CD4-positive, alpha-beta T cell treated with Interleukin-10 for 1 hour (primary cell): ENCODE measurements at places on chromosomes 11 and 22.

- no peak for DNase-seq
These were observed 4.3 kb downstream of the ARHGEF12 start for GRCh38 chr11:120340529-120340928.

GRCh38 chr11:122656631-122657101 is 1.1 kb downstream of the UBASH3B start:
- DNase-seq, result peak; percentile 44

GRCh38 chr11:68549789-68550484 is 89.4 kb downstream of the PPP6R3 start:
- DNase-seq, result no peak

- no peak for DNase-seq
These were observed at the start of the genes NLRP14 and ZNF214 for GRCh38 chr11:7020183-7020917. NLRP14 (plus strand) TSS chr11:7020479; CDS start chr11:7038587, 18,108 bp downstream. ZNF214 (minus strand) TSS chr11:7020346; CDS start chr11:7002835, 17,511 bp downstream.

- DNase-seq, result no peak
These were observed 121.1 kb downstream of the PAX6 start for GRCh38 chr11:31690041-31690440.

DNA sequence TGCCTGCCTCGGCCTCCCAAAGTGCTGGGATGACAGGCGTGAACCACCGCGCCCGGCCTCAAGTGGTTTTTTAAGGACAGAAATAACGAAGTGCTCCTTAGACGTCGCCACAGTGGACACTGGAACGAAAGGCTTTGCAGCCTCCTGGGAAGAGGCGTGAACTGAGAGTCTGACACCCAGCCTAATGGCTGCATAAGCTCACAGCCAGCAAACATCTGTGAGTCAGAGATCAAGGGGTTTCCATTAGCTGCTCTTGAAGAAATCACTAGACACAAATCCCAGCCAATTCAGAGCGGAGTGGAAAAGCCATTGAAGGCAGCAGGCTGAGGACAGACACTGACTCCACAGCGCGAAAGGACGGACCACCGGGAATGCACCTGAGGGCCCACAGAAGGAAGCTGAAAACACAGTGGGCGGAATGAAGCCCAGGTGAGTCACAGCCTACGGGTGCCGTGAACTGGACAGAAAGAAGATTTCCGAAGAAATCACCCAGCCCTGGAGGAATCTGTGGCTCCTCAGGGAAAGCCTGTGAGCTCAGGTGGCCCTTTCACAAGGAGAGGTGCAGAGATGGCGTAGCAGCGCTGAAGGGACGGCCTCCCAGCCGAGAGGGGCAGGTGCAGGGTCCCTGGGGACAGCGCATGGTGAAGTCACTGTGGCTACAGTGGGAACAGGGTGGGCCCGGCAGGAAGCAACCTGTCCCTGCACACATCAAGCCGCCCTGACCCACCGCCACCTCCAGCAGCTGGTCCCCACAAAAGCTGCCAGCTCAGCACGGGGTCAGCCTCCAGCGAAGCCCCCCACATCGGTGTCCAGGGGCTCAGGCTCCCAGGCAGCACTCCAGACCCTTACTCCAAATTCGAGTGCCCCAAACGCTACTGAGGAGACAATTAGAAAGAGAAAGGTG is 11.6 kb downstream of the LMNTD2 start:
- no peak for DNase-seq

DNA sequence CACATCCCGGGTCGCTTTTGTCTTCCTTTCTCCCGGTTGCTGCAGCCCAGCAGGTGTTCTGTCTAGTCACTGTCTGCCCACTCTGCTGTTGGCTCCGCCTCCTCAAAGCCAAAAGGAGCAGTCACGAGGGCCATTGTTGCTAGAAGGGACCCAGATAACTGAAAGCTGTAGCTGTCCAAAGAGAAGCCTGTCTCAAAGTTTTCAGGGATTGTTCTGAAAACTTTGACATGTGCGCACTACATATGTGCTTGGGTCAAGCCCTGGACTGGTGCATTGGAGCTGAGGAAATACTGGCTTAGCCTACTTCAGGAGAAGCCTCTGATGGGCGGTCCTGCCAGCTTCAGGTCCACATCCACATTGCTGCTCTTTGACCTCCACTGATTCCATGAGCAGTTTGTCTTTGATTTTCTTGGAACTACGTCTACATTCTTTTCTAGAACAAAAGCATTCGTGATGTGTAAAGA is 8.8 kb upstream of the OR2AT4 start:
- DNase-seq, result no peak
